Activated naive CD4-positive, alpha-beta T cell (primary cell): ENCODE measurements at places on chromosomes 2 and 18.

DNA sequence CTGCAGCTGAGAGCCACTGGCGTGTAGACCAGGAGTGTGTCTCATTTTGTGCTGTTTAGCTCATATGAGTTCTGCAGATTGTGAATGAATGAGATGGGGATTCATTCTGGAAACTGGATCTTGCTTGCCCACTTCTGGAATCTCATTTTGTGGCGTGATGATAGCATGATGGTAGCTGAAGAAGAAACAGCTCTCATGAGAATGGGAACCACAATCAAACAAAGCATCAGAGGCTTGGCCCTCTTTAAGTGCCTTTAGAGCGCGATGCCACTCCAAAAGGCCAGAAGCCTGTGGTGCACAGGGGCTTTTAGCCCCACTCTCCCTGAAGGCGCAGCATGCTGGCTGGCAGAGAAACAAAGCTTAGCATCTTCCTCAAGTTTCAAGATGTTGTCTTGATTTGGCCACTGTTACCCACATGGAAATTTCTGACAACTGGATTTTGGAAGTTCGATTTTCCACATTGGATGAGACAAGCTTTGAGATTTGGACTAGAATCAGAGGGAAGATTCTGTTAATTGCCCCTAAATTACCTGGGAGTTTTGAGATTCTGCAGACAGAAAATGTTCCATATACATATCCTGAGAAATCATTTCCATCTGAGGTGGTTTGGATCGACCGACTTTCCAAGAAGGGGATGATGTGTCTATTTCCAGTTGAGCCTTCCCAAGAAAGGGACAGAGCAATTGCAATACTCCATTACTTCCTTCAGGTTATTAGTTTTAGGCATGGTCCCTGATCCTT, 234.5 kb downstream of the VAPA start:
- DNase-seq: no peak

DNA sequence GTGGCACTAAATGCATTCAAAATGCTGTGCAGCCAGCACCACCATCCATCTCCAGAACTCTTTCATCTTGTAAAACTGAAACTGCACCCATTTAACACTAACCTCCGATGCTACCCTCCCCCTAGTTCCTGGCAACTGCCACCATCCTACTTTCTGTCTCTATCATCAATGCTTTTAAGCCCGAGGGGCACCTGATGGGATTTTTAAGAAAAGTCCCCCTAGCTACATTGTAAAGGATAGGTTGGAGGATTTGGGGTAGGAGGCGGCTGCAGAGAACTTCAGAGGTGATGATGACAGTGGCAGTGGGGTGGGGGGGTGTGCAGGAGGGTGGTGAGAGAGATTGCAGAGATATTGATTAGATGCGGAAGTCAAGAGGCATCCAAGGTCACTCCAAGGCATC, 10.8 kb upstream of the YWHAQ start:
- no peak for DNase-seq

DNA sequence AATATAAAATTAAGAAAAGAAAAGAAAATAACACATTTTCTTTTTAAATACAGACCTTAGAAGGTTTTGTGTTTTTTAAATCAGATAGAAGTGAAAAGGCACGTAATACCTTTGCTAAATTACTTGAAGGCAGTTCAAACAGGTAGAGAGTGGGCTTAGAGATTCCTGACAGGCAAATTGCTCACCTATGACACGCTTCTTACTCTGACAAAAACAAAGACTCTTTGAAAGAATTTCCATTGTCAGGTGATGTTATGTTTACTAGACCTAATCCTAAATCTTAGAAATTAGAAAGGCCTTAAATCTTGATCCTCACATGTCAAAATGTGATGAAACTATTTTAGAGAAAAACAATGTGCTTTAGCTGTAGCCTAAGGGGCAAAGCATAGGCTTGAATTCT, 522.9 kb downstream of the SOX11 start:
- DNase-seq: no peak

DNA sequence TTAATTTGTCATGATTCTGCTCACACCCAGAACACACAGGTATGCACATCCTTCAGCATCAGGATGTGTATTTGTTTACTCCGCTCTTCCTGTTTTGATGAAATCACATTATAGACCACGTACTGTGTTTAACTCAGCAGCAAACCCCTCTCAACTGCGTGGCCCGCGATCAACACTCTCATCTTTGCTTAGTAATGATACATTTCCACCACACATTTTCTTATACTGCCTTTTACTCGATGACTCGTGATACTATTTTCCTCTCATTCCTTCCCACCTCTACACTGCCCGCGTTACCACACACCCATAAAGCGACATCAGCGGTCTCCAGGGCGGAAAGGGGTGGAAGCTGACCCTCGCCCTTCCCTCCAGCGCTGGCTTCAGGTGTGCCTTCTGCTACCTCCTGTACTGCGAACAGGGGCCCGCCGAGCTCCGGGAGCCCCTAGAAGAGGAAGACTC, 1.3 kb downstream of the NETO1 start:
- no peak for DNase-seq

GRCh38 chr2:4269885-4270284, 566.5 kb downstream of the DCDC2C start:
- DNase-seq: no peak

DNA sequence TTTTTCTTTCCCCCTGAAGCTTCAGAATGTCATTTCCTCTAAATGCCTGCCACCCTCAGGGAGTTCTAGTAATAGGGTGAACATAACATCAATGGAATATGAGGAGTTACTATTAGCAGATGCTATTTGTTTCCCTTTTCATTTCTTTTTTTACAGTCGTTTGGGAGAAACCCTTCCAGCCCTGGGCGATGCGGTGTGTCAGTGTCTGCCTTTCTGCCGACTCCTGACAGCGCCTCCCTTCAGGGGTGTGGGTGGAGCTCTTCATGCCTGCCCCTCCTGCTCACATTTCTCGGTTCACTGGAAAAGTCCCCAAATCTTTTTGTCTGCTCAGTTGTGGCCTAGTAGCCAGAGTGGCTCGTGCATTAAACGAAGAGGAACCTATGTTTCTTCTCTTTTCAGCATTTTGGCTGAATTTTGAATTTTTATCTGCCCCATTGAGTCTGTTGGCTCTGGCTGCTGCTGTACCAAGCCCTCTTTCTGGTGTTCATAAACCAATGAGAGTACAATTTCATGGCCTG, 72.3 kb downstream of the FMNL2 start:
- DNase-seq: no peak

GRCh38 chr2:108927936-108928659, 60.9 kb downstream of the EDAR start:
- no peak for DNase-seq

GRCh38 chr18:56030060-56030459, 442.1 kb upstream of the TCF4 start:
- DNase-seq: no peak

GRCh38 chr2:148548716-148549400, 95.7 kb upstream of the EPC2 start:
- DNase-seq: no peak

GRCh38 chr2:207865210-207865609, 95.5 kb upstream of the FZD5 start:
- DNase-seq: no peak

DNA sequence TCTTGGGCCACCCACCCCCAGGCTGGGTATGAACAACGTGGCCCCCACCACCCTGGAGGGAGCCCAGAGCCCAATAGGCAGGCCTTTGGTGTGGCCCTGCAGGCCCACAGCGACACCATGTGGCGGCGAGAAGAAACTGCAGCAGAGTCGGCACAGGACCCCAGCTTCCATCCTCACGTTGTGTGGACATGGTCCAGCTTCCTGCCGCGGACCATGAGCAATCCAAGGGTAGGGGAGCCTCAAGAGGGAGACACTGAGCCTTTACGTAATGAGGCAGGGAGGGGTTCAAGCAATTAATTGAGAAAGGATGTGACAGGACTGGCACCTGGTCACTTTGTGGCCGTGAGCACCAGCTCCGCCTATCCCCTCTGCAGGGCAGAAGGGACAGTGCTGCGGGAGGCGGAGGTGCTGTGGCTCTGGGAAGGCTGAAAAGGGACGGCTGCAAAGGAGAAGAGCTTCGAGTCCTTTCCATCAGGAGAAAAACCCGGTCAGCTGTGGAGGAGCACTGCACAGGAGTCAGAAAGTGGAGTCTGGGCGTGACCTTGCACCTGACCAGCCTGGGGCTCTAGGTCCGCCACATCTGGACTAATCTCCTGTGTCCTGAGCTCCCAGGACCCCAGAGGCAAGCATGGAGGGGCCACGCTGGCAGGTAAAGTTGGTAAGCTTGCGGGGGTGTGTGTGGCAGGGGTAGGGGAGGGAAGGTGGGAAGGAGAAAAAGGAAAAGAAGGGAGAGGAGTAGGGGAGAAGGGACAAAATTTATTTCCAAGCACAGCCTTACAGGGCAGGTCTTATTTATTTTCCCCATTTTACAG, 44.9 kb downstream of the TMEM37 start:
- DNase-seq: no peak

GRCh38 chr2:73859721-73860586, 31.2 kb downstream of the STAMBP start:
- DNase-seq: no peak

DNA sequence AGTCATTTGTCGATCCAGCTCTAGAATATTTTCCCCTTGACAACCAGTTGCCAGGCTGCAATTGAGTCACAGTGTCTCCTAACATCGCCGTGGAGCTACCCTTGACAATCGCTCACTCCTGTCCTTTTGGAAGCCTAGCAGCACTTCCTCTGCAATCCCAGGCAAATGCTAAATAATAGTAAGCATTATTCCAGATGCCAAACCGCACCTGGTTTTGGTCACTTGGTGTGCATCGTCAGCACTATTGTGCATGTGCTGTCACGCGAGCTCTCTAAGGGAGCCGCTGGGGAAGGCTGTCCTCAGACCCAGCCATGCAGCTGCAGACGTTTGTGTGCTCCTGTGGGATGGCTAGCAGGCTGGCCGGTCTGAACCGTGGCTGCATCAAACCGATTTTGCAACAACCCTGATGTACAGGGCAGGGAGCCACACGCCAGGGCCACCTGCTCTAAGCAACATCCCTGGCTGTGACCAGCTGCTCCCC, 549.5 kb upstream of the ID2 start:
- DNase-seq: no peak

DNA sequence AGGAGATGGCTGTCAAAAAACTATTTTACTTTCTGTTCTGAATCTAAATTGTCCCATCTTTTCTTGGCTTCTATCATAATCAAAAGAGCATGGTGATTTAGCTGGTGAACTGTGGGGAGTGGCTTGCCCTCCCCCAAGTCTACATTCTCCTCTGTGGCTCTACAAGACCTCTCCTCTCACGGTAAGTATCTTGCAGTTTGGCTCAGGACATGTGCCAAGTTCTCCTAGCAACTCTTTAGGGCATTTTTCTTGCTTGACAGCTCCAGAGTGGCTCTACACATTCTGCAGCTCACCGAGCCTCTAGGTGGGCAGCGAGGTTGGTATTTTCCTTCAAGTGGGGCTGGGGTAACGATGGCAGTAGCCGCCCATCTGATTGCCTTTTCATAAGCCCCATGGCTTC, 29.1 kb downstream of the SLC4A5 start:
- no peak for DNase-seq

- no peak for DNase-seq
Observed at GRCh38 chr2:223877721-223878410, 40.5 kb upstream of the AP1S3 start.
